ENCODE measurements at places on chromosomes 11 and 22.

DNA sequence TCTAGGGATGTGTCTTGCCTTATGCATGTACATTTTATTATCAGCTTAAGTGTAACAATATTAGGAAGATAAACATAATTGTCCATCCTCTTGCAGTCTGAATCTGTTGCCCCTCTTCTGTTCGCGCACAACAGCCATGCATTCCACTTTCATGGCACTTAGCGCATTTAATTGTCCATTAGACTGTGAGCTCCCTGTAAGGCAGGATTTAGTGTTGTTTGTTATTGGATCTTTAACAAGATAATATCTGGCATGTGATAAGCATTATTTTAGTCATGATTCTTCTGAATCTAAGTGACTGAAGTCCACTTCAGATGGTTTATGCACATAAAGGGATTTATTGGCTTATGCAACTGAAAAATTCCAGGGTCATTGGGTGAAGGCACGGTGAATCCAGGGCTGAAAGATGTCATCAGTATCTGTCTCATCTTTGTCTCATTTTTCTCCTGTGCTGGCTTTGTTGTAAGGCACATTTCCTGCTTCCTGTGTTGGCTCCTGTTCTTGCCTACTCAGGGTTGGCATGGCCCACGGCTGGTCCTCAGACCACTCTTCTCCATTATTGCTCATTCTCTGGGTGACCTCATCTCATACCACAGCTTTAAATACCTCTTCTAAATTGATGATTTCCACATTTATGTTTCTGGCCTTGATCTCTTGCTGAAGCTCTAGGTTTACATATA, 37.6 kb downstream of the ATXN10 start:
- DNase-seq = no peak

DNA sequence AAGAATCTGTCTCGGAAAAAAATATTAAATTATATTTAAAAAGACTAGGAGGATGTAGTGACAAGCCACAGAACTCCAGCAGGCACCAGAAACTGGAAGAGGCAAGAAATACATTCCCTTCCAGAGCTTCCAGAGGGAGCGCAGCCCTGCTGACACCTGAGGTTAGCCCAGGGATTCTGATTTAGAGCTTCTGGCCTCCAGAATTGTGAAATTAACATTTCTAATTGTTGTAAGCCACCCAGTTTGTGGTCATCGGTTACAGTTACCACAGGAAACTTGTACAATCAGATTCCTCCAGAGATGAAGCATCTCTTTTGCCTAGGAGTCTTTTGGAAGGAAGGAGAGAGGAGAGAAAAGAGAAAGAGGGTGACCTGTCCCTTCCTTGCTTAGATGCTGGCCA, 6.4 kb upstream of the UBASH3B start:
- no peak for DNase-seq

- no peak for DNase-seq
Measured at GRCh38 chr11:42524534-42525227, 787.1 kb upstream of the API5 start.

- no peak for DNase-seq
Measured at GRCh38 chr11:3736816-3737215, 60.5 kb downstream of the NUP98 start.

- DNase-seq = no peak
Measured at GRCh38 chr11:11230087-11230486, 123.0 kb downstream of the CSNK2A3 start.
